CD4-positive, alpha-beta T cell treated with Interleukin-6 for 4 hours (primary cell): ENCODE measurements at places on chromosomes 16 and 17.

GRCh38 chr16:1929105-1929504 is 10.9 kb upstream of the HS3ST6 start:
- peak; percentile 35 for DNase-seq

DNA sequence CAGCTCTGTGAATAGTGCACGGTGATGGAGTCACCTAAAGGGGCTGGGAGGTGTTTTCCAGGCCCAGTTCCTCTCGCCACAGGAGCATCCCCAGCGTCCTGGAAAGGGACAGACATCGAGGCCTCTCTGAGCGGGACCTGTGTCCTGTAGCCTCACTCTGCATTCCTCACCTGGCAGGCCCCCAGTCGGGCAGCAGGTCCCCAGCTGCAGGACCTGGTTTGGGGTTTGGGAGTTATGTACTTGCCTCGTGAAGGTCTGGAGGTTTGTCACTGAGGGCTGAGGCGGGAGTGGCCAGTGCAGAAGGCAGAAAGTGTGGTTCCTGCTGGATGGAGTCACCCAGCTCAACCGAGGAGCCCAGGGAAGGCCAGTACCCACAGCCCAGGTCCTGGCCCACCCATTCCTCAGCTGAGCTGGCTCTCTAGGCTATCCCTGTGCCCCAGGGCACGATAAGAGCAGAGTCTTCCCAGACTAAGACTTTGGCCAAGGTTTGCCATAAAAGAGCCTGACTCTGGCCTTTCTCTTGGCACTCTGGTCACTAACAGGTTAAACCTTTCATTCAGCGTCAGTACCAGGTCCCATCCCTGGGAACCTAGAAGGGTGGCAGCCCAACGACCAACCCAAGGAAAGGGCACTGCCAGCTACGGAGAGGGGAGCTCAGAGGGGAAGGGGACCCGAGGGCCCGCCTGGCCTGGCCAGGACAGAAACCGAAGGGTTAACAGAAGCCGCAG is 24.4 kb downstream of the TBX4 start:
- DNase-seq = no peak

- DNase-seq = no peak
These were observed 79.8 kb upstream of the TMEM132E start for GRCh38 chr17:34499576-34499975.

GRCh38 chr16:14322186-14322585 is 251.1 kb downstream of the MRTFB start:
- no peak for DNase-seq

DNA sequence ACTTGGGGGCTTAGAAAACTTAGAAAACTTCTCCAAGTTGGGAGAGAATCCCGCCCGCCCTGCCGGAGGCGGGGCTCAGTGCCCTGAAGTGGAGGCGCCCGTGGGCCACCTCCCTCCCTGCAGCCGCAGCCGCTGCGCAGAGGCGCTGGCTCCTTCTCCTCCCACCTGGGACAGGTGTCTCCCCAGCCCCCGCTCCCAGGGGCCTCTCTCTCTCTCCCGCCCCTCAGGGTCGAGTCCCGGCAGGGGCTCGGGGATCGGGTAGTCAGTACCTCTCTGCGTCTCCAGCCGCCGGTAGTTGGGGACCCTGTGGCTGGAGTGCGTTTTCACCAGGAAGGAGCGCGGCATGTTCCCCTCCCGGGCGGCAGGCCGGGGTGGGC is 257 bp downstream of the SNAI3 start:
- peak; percentile 63 for DNase-seq

DNA sequence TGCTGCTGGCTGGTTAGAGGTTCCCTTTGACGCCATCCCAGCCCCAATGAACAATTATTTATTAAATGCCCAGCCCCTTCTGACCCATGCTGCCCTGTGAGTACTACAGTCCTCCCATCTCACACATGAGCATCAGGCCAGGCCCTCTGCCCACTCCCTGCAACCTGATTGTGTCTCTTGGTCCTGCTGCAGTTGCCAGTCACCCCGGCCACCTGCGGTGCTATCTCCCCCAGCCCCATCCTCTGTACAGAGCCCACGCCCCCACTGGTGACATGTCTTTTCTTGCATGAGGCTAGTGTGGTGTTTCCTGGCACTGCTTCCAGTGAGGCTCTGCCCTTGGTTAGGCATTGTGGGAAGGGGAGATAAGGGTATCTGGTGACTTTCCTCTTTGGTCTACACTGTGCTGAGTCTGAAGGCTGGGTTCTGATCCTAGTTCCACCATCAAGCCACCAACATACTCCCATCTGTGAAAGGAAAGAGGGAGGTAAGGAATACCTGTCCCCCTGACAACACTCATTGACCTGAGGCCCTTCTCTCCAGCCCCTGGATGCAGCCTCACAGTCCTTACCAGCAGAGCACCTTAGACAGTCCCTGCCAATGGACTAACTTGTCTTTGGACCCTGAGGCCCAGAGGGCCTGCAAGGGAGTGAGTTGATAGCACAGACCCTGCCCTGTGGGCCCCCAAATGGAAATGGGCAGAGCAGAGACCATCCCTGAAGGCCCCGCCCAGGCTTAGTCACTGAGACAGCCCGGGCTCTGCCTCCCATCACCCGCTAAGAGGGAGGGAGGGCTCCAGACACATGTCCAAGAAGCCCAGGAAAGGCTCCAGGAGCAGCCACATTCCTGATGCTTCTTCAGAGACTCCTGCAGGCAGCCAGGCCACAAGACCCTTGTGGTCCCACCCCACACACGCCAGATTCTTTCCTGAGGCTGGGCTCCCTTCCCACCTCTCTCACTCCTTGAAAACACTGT is 11.3 kb downstream of the CX3CL1 start:
- no peak for DNase-seq

GRCh38 chr16:70428178-70428998 is 10.5 kb downstream of the ST3GAL2 start:
- peak; percentile 30 for DNase-seq

DNA sequence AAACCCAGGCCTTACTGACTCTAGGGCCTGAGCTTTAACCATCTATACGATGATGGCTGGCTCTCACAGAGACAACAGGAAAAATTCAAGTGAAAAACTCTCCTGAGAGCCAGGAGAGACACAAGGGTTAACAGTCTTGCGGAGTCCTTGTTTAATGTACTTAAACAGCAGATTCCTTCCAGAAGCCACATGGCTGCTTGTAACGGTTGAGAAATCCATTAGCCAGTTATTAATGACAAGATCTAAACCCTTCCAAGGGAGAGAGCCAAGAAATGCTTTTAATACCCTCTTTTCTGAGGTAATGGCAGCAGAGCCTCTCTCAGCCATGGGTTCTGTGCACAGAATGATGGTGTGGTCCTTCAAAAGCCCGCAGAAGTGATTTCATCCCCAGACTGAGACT is 5.2 kb upstream of the ALDOA start:
- DNase-seq = no peak

DNA sequence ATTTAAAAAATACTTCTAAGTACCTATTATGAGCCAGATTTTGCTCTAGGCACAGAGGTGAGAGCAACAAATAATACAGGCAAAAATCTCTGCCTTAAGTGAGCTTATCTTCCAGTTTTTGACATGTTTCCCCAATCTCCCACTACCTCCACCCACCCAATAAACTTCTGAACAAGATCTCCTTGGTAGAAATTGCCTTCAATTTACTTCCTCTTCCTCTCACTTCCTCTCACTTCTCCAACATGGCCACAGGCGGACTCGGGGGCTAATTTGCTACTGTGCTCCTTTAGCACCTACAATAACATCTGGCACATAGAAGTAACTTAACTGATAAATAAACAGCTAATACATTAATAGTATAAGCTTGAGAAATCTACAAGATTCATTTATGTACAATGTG is 82.6 kb downstream of the CACNG1 start:
- no peak for DNase-seq

DNA sequence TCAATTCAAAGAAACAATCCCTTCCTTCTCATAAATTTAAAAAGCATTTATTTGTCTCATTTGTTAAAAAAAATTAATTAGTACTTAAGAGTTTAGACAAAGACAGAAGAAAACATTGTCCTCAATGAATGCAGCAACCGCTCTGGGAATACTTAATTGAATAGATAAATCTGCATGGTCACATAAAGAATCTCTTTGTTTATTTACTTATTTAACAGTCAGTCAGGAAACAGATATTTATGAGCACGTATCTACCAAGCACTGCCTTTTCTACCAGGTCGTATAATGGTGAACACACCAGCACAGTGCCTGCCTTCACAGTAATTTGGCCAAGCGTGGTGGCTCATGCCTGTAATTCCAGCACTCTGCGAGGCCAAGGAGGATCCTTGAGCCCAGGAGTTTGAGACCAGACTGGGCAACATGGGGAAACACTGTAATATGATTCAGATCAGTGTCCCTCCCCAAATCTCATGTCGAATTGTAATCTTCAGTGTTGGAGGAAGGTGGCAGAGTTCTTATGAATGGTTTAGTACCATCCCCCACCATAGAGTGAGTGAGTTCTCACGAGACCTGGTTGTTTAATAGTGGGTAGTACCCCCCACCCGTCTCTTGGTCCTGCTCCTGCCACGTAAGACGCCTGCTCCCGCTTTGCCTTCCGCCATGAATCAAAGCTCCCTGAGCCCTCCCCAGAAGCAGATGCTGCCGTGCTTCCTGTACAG is 8.1 kb downstream of the WIPI1 start:
- DNase-seq = no peak

DNA sequence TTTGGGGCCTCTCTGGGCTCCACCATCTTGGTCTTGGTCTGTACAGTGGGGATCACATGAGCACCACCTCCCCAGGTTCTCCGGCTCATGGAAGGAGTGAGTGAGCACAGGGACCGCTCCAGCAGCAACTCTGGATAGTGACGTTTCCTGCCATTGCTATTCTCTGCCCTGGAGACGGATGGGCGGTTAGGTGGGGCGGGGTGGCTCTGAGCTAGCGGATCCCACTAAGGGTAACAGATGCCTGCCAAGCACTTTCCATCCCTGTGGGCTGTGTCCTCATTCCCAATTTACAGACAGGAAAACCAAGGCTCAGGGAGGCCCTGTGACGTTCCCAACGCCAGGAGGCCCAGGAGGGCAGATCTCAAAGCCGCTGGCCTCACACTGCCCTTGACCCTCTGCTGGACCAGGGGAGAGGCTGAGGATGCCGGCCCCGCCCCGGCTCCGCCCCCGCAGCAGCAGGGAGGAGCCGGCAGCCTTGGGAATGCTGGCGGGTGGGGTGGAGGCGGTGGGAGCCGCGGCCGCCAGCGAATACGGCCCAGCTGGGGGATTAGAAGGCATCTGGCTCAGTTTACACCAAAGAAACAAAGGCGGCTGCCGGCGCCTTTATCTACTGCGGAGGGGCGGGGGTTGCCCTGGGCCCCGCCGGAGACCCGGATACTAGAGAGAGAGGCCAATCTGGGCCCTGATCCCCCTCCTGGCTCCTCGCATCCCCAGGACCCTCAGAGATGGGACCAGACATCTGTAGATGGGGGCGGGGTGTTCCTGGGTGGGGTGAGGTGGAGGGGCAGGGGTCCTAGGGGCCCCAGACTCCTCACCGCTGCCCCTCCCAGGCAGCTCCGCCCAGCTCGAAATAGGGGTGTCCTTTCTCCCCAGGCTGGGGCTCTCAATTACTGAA is 122.3 kb upstream of the CIBAR2 start:
- DNase-seq = no peak

DNA sequence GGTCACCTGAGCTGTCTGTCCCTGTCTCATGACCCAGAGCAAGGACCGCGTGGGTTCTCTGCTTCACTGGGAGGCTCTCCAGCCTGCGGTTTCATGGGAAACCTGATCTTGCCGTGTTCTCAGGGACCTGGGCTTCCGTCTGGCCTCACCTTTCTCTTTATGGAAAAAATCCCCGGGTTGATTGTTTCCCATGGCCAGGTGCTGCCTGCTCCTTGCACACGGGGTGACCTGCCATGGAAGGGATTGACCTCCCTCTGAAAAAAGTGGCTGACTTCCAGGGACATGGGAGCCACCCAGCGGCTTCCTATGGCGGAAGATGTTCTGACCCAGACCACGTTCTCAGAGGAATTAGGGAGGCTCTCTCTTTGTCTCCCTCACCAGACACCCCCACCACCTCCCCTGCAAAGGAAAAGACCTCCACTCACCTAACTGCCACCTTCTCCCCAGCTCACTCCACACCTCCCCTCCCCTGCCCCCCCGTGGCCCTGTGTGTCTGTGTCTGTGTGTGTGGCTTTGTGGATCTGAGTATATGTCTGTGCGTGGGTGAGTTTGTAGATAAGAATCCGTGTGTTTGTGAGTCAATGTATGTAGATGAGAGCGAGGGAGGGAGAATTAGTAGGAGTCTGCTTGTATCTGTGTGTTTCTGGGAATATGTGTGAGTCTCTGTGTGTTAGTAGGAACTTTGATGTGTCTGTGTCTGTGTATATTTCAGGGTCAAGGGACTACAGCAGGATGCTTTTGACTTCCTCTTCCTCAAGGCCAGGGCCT is 154.6 kb downstream of the NTN1 start:
- DNase-seq = no peak

- no peak for DNase-seq
These were observed 17.7 kb downstream of the USP10 start for GRCh38 chr16:84717484-84717883.

DNA sequence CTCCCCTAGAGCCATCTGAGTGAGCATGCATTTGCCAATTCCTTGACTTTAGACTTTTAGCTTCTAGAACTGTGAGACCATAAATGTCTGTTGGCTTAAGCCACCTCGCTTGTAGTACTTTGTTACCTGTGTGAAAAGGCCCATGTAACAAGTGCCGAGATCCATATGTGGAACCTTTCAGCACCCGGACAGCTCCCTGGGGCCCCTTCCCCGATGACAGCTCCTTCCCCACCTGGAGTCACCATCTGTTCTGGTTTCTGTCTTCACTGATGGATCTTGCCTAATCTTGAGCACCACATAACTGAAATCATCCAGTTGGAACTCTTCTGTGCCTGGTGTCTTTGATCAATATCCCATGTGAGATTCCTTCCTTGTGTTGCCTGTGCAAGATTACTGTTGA is 78.9 kb upstream of the EEF2KMT start:
- no peak for DNase-seq

- DNase-seq = no peak
These were observed 232.1 kb downstream of the PHKB start for GRCh38 chr16:47693226-47693625.

GRCh38 chr17:29442451-29442850 is 52.3 kb downstream of the TAOK1 start:
- DNase-seq = no peak

GRCh38 chr17:57902117-57902799 is 52.4 kb upstream of the MRPS23 start:
- no peak for DNase-seq

DNA sequence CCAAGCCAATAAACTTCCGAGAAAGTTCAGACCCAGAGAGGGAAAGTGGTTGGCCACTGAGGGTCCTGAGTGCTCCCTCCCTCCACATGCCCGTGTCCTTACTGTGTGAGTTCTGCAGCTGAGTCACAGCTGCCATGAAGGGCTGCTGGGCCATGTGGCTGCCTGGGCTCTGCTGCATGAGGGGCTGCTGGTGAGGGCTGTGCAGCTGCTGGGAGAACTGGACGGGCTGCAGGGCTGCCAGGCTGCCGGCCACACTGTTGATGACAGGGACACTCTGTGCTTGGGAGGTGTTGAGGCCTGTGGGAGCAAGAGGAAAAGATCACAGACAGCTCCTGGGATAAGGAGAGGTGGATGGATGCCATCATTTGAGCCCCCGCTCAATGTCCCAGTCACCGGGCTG is 44.0 kb downstream of the HNF1B start:
- no peak for DNase-seq
